Choroid plexus epithelial cell (primary cell): ENCODE measurements at places on chromosomes 5 and 9.
A peak's percentile ranks its signal among the peaks of the same experiment; 100 is the strongest.

DNA sequence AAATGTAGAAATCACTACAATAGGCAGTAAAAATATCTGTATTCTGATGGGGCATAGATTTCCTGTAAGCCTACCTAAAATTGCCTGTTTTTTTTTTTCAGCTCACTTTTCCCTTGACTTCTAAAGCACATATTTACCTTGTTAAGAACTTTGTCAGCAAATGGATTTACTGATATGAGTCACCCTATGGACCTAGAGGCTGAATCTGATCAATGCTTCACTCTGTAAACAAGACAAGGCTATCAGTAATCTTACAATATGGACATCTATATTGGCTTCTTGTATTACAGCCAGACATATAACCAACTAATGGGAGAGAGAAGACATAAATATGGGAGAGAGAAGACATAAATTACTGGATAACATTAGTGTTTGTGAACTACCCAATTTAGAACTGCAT, 792.7 kb upstream of the CHD1 start:
- DNase-seq, result no peak

GRCh38 chr9:133506653-133507038, 18.1 kb downstream of the MYMK start:
- peak; percentile 59 for DNase-seq

- DNase-seq, result no peak
Observed at GRCh38 chr5:38167562-38167996, 90.8 kb upstream of the EGFLAM start.

GRCh38 chr5:57174890-57175510, 1.1 kb downstream of the GPBP1 start:
- no peak for DNase-seq

- peak; percentile 17 for DNase-seq
Observed at GRCh38 chr9:95511952-95512708, 4.6 kb downstream of the PTCH1 start.

DNA sequence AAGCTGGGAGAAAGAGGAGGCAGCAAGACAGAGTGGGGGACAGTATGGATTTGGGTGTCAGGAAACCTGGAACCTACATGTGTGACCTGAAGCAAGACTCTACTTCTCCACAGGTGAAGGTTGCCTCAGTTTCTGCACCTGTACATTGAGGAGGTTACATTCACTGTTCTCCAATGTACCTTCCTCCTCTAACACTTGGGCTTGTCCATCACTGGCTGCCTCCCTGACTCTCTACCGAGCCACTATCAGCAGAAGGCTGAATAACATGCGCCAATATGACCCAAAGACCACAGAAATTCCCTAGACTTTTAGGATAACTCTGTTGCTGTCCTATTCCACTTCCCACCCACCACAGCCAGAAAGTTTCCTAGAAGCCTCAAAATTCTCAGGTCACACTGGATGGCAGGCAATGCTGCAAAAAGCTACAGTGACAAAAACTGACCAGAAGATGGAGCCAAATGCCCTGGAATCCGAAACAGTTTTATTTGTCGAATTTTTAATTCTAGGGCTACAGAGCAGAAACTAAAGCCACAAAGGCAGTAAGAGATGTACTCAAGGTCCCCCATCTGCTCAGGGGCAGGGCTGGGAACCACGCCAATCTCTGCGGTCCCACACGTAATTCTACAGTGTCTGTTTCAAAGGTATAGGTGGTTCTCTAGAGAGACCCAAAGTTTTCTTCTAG, 64.4 kb downstream of the FAM114A2 start:
- peak; percentile 71 for DNase-seq

- DNase-seq, result peak; percentile 46
Observed at GRCh38 chr5:98205691-98206461, 567.6 kb upstream of the RGMB start.

GRCh38 chr5:159906463-159906862, 9.8 kb upstream of the ADRA1B start:
- DNase-seq, result no peak

DNA sequence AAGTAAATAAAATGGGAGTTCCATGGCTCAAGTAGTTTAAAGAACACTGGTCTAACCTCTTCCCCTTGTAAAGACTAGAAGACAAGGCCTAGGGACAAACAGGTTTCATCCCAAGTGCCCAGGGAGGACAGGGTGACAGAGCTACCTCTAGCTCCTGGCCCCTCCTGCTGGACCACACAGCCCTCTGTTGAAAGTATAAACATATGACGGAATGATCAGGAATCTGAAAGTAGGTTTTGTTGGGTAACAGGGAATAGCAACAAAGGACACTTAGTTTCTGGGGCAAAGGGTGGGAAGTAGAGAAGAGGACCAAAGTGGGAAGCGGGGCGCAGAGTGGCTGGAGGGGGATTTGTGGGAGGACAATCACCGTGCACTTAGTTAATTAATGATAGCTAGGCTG, 67.0 kb upstream of the DAB2IP start:
- no peak for DNase-seq

DNA sequence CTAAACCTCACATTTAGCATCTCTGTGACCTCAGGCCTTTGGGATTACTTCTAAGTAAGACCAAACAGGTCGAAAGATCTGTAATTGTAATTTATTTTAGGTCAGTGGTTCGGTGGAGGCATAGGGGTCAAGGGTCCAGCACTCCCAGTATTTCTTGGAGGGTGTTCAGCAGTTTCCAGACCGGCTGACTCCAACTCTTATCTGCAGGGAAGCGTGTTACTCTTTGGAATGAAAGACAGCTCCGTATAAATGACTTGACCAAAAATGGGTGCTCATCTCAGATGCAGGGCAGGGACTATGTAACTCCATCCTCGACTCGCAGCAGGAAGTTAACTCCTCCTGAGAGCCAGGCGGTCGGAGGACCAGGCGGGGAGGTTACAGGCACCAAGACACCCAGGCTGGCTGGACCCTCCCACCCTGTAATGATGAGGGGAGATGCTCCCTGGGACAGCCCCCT, 620 bp upstream of the VPS13A start:
- no peak for DNase-seq

GRCh38 chr5:42656651-42657015, 100.0 kb upstream of the CCDC152 start:
- DNase-seq, result peak; percentile 33

DNA sequence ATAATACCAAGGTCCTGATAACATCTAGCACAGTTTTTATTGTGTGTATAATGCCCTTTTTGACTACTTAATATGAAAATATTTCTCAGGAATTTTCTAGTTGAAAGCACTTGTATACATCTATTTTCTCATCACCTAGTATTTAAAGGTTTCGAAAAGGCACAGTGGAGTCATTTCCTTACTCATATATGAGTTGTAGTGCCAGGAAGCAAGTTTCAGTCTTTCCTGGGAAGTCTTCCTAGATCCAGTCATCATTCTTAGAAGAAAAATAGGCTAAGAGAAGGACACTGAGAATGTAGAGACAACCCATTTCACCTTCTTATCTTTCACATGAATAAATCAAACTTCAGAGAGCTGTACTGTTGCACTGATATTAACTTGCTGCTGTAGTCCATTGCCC, 70.2 kb downstream of the SLC25A46 start:
- no peak for DNase-seq

GRCh38 chr5:119954106-119954505, 324.7 kb downstream of the FAM170A start:
- no peak for DNase-seq

DNA sequence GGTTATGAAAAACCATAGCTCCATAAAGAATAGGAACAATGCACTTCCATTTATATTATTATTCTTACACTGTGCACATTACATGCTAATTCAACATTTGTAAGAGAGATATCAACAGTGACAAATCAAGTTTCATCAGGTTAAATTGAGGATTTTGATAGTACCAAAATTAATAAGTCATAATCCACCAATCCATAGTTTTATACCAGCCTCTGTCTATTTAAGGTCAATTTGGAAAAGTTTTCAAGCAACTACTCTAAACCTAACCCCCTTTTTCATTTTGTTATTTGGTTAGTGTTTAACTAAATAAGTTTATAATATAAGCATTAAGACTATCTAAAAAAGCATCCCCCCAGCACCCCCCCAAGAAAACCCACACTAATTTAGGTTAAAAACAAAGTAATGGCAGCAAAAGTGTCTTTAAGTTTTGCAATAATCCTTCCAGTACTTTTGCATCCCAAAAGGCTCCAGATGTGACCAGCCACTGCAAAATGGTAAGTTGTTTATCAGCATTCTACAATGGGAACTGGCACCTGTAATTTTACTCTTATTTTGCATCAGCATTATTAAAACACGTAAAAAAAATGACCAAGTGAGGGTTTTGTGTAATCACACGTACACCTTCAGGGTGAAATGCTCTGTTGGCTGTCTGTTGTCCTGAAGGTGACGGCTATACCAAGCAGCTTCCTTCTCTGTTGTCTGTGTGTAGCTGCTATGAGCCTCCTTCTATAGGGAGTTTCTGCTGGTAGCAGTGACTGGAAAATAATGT, 36.8 kb upstream of the SSBP2 start:
- DNase-seq, result peak; percentile 85

DNA sequence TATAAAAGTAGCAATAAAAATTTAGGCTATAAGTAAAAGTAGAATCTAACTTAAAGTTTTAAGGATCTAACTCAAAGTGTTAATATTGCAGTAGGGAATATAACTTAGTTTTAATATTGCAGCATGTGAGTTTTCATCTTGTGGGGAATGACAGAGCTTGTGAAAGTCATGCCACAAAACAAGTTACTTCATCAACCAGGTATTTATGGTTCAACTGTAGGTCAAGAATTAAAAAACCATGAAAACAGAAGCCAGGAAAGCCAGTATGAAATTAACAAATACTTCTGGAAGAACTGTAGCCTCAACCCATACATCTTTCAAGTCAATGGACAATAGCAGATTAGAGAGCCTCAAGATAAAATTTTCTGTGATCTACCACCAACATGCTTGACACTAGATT, 19.0 kb downstream of the HMGCS1 start:
- peak; percentile 92 for DNase-seq

DNA sequence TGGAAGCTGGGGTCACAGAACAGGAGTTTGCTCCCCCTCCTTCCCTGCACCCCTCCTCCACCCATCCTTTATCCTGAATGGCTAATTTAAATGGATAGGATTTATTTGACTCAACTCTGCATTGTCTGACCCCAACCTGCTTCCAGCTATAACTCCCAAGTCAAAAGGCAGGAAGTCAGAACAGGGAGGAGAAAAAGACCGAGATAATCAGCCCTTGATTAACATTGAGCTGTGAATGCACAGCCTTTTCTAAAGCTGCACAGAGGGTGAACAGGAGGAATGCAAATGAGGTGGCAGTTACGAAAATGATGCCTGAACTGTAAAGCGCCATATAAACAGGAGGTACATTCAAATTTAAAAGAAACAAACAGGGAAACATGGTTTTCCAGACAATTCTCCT, 152.8 kb downstream of the SPOCK1 start:
- no peak for DNase-seq

DNA sequence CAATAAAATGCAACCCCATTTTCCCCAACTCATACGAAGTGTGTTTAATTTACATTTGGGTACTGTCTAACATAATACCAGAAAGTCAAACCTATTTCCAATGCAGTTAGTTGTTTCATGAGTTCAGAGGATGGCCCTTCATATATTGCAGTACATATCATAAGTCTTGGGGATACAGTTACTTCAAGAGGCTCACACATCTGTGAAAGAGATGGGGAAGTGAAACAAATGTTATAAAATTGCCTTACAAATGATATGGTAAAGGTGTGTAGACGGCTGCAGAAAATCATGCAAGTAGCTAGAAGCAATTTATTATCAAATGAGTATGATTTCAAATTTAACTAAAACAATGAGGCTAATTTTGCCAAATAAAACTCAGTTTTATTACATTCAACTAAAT, 219.0 kb upstream of the CDH12 start:
- no peak for DNase-seq

GRCh38 chr5:180141068-180141660, 67.8 kb downstream of the RASGEF1C start:
- DNase-seq, result no peak

DNA sequence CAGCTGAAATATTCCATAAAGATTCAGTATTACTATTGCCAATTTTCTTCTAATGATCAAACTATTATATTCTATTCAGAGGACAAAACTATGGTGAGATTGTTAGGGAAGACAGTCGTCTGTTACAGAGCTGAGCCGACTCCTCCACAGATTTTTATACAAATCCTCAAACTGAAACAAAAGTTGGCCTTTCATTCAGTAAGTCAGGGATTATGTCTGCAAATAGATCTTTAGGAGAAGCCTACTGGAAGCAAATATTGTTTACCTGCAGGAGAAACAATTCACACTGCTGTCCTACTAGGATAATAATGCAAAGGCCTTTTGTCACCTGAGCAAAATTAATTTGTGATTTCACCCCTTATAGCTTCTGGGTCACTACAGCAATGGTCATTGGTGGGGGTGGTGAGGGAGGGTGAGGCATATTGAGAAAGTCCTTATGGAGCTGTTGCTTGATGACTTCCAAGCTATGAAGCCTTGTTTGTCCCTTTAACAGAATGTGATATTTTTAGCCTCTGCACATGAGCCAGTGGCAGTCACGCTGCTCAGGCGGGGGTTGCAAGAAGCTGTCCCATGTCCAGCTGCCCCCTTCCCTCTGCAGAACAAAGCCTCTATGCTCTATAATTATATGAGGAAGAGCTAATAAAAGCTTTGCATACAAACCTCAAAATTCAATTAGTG, 200.5 kb upstream of the KLF9 start:
- DNase-seq, result no peak

DNA sequence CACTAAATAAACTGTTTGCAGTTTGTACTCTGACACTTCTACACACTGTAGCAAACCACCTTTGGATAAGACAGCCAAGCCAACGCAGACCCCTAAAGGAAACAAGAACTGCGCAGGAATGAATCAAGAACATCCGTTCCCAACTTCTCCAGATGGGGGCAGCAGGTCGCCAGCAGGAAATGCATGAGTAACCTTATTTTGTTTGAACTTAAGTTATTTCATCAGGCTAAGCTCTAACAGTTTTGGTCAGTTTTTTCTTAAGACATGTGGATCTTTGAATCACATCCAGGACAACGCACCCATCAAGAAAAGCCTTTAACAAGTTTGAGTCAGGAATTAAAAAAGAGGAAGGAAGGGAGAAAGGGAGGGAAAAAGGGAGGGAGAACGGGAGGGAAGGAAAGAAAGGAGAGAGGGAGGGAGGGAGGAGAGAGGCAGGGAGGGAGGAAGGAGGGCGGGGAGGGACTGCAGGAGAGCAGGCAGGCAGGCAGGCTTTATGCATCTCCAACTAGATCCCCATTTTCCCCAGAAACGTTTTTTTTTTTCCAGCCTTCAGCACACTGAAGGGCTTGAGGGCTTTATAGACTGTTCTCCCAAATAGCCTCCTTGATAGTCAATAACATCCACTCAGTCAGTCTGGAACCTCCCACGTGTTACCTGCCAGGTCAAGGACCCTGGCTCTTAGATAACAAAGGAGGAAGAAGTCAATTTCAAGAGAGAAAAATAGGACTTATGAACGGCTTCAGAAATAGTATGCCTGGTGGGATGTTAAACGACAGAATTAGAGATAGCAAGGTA, 22.2 kb downstream of the BHMT start:
- peak; percentile 90 for DNase-seq

GRCh38 chr9:72300873-72301272, 64.1 kb downstream of the ZFAND5 start:
- DNase-seq, result no peak
